AG09319 (cell line): ENCODE measurements at places on chromosomes 4 and X.
A peak's percentile ranks its signal among the peaks of the same experiment; 100 is the strongest.

DNA sequence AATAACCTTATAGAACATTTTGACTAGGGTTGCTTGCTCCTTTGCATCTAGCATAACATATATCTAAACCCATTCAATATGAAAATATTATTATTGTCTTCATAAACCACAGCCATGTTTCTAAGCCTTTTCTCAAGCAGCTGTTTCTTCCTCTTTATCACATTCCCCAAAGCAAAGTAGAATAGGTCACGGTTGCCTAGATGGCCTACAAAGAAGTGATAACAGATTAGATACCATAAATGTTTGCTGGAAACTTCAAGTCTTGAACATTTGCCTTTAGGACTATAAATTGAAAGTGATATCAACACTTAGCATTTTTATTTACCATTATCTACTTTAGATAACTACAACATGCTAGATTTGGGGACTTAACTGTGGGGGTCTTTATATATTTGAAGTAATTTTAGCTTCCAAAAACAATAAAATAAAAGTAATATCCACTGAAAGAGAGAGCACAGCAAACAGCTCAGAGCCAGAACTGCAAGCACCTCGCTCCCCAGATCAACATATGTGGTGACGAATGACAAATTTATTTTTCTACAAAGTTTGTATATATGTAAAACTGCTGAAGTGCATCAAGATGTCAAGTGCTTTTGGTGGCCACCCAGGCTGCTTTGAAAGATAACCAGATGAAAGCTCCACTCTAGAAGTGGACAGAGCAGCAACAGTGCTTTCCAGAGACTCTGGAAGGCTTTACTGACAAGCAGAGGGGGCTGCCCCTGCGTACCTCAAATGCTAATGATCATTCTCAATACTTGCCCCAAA, 8.0 kb downstream of the HHIP start:
- DNase-seq: no peak

DNA sequence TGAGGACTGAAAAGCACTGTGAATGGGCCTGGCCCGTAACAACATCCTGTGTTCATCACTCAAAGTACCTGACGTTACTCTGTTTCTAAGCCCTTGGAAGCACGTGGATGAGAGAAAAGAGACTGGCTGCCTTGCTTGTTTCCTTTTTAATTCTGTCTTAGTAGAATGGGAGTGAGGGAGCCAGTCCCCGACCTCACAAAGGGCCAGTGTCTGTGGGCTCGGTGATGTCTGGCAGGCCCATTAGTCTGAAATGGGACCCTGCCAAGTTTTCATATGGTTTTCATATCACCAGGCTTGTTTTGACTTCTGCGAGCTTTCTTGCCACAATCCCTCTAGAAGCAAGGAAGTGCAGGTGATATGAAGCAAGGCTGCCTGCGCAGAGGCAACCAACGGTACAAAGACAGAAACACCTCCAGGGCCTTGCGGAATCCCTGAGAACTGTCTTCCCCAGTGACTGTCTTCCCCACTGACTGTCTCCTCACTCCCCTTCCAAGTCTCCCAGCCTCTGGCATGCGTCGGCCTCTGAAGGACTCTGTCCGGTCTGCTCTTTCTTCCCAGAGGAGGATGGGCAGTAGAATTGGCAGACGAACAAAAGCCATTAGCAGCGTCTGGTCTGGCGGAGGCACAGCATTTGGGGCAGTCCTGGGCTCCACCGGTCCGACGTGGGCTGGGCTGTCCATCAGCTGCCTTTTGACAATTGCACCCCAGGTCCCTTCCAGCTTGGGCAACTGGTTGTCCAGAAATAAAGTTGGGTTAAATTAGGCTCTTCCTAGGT, 20.2 kb upstream of the RASL11B start:
- DNase-seq: no peak

DNA sequence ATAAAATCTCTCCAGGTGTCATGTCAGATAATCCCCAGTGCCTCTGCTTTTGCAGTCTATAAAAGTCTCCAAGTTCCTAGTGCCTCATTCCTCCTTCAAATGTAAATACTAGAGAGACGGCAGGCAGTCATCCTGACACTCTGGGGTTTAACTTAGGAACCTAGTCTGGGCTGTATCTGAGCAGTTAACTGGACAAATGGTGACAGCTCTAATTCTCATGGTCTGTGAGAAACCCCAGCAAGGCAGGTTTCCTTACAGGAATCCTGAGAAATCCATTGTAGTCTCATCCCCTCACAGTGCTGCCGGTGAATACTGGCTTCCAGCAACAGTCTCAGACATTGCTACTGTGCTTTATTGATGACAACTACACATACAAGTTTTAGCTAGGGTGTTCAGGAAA, 246.8 kb downstream of the SNCA start:
- DNase-seq: no peak

DNA sequence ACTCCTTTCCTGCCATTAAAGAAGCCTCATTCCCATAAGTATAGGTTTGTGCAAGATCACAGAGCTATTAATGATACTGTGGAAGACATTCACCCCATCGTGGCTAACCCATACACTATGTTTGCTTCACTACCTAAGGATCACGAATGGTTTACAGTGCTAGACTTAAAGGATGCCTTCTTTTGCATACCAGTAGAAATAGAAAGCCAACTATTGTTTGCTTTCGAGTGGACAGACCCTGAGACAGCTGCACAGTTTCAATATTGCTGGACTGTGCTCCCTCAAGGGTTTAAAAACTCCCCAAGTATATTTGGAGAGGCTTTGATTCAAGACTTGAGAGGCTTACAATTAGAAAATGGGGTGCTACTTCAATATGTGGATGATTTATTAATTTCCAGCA, 16.0 kb upstream of the PAPSS1 start:
- no peak for DNase-seq

DNA sequence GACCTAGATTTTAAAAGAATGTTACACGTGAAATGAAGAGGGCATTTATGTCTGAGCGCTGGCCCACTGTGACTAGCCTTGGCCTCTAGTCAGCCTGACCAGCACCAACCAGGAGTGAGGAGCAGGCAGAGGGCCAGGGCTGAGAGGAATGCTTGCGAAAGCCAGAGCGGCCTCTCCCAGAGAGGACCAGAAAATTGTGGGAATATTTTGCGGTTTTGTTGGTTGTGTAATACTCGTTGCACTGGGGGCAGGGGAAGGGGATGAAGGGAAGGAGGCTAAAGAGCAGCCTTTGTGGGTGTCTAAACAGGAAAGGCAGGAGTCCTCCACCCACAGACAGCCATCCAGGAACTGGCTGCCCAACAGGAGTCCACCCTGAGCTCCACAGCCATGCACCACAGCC, 3.8 kb downstream of the GABRE start:
- peak; percentile 81 for DNase-seq

DNA sequence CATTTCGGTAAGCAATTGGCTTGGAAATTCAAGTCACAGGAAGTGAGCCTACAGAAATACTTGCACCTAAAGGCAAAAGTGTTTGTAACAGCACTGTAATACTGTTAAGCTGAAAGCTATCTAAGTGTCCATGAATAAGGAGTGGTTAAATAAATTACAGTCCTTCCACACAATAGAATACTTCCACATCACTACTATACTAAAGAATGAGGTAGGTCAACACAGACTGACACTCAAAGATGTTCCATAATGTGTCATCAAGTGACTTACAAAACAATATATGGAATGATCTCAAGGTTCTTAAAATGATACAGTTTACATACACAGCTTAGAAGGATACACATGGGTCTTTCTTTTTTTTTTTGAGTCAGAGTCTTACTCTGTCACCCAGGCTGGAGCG, 27.0 kb downstream of the SLC10A6 start:
- no peak for DNase-seq

GRCh38 chr4:173289353-173289727, 44.8 kb downstream of the HMGB2 start:
- DNase-seq: no peak

GRCh38 chr4:176475067-176475466, 155.3 kb downstream of the SPCS3 start:
- DNase-seq: no peak

DNA sequence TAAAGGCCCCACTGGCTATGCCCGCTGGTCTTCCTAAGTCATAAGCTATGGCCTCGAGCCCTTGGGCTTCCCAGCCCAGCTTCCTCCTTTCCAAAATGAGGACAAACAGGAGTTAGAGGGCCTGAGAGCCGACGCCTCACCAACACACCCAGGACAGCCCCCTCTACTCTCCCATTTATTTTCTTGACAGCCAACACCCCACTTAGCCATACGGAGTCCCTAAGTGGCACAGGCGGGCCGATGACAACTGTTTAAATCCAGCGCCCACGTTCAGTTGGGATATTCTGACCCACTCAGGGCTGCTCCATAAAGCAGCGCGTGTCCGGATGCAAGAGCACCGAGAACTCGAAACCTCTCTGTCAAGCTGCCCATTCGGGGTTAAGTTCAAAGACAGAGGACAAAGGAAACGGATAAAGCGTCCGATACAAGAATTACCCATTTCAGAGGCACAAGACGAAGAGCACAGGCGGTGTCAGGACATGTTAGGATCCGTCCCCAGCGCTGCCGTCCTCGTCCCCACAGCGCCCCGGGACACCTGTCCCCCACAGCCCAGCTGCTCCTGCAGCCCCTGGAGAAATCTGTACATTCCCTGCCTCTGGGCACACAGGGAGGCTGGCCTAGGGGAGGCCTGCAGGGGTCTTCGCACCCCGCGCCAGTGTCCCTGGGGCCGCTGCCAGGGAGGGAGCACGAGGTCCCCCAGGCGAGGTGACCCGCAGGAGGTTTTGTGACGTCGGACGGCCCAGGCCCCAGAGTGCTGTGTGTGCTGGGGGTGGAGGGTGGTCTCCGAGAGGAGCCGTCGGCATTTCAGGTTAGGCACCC, 1.2 kb downstream of the PRKX start:
- DNase-seq: no peak

- peak; percentile 7 for DNase-seq
These were observed 28.5 kb upstream of the MANBA start for GRCh38 chr4:102789317-102789717.

GRCh38 chr4:75786526-75786925, 62.1 kb downstream of the USO1 start:
- no peak for DNase-seq

GRCh38 chr4:73761856-73762255, 21.5 kb downstream of the CXCL8 start:
- DNase-seq: no peak

DNA sequence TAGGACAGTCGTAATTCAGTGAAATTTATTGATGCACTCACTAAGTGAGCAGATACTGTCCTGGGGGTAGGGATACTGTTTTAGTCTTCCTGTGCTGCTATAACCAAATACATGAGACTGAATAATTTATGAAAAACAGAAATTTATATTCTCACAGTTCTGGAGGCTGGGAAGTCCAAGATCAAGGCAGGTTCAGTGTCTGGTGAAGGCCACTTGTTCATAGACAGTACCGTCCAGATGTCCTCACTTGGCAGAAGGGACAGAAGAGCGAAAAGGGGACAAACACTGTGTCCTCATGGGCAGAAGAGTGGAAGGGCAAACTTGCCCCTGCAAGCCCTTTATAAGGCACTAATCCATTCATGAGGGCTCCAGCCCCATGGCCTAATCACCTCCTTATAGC, 45.6 kb downstream of the PGRMC2 start:
- no peak for DNase-seq

DNA sequence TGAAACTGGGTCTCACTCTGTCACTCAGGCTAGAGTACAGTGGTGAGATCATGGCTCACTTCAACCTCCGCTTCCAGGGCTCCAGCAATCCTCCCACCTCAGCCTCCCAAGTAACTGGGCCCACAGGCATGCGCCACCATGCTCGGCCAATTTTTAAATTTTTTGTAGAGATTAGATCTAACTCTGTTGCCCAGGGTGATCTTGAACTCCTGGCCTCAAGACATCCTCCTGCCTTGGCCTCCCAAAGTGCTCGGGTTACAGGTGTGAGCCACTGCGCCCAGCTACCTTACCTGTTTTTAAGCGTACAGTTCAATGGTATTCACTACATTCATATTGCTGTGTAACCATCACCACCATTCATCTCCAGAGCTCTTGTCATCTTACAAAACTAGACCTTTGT, 41.5 kb downstream of the ING2 start:
- DNase-seq: no peak

DNA sequence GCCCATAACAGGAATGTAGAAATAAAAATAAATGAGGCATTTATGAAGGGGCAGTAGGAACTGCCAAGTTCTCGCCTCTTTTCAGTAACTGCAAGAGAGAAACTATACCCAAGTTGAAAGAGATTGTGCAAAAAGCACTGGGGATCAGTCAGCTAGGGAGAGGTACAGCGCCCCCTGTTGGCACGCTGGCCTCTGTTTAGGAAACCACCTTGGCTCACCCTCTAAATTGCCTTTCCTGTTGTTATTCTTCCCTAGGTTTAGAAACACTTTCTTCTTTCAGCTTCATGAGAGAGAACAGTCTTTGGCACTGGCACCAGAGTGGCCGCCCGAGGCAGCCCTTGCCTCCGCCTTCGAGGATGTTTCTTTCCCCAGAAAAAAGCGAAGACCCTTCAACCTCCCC, 348.5 kb downstream of the MID1IP1 start:
- DNase-seq: peak; percentile 16

DNA sequence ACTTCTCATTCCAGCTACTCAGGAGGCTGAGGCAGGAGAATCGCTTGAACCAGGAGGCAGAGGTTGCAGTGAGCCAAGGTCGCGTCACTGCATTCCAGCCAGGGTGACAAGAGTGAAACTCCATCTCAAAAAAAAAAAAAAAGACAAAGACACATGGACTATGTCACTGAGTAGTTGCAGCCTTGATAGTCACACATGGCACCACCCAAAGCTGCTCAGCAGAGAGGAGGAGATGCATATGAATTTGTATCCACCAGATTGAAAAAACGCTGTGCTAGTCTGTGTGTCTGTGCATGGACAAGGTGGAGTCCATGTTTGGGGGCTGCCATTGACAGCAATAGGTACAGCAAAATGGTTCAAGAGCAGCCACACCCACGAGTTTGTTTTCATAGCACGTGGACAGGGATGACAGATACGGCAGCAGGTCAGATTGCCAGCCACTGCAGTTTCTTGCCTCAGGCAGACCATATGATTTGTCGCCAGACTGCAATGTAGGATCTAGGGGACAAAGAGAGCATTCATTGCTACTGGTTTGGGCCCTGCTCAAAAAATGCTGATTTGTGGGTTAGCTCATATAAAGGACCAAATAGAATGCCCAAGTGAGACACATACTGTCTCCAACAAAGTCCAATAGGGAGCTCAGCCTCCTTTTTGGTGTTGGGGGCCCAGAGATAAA, 89.9 kb downstream of the CEP135 start:
- no peak for DNase-seq

- no peak for DNase-seq
These were observed 526.6 kb downstream of the PACRGL start for GRCh38 chr4:21226637-21227538.

DNA sequence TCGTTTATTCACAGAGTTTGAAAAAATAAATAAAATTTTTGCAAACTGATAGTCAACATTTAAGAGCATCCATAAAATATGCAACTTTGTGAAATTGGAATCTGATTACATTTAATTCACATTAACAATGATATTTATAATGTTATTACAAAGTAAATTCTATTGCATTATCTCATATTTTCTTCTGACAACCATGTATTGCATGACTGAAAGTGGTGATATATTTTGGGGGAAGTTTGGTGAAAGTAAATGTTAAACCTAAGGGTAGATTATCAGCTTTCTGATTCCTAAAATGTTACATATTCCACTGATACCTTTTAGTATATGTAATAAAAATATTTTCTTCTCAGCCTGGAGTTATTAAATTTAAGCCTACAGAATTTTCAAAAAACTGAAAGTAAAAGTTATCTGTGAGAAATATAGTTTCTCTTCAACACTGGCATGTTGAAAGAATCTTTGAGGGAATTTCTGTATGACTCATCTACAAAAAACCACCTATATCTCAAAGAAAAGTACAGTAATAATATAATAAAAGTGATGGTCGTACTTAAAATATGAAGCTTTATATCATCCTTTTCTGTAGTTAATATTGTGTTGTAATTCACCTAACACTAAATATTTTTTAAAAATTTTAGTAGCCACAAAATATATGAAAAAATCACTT, 1179.6 kb upstream of the PCDH7 start:
- DNase-seq: no peak
